ENCODE measurements at places on chromosomes 7 and 10.

DNA sequence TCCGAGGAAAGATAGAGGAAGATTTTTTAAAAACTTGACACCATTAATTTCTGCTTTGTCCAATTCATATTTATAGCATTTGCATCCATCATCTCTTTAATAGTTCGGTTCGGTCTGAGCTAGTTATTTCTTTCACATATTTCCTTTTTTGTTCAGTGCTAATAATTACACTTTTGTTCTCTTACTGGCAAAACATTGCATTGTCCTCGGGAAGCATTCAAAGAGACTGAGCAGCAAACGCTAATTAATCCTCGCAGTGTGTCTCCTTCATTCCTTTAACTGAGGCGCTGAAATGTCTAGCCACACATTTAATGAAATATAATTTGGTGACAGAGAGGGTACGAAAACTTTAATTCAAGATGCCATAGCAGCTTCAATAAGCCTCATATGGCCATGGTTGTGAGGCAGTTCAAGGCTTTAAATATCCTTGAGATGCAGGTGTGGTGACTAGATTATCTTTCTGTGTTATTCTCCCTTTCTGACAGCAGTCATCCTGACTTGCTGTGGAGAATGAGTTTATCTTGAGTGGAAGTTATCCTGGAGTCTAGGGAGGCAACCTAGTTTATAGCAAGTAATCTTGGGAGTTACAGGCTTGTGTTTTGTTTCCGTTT, 431.4 kb downstream of the SDK1 start:
- DNase-seq = no peak

GRCh38 chr7:151429560-151430331, 10.2 kb downstream of the CRYGN start:
- peak; percentile 42 for DNase-seq

- peak; percentile 62 for DNase-seq
Observed at GRCh38 chr10:88979153-88979562, 11.4 kb upstream of the FAS start.

- no peak for DNase-seq
Observed at GRCh38 chr10:128907155-128907941, 559.7 kb upstream of the MGMT start.

DNA sequence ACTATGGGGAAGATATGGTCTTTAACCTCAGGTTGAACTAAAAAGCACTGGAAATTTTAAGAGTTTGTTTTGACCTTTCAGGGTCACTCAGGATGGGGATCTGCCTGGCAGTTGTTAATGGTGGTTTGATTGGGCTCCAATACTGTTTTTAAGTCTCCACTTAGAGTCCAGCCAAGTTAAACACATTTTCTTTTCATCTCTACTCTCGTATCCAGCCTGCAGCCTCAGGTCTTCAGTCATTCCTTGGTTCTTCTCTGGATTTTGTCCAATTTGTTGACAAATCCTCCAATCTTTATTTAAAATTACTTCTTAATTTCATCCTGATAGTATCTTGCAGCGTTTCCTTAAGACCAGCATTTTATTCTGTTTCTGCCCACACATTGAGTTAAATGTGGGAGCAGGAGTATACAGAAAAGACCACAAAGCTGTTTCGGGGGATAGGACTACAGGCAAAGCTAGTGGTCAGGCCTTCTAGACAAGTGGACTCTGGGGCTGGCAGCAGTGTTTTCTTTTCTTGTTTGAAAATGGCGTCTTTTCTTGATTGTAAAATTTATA, 133.2 kb upstream of the INHBA start:
- no peak for DNase-seq

GRCh38 chr10:64320448-64320847, 799.2 kb downstream of the REEP3 start:
- no peak for DNase-seq

Data from LoVo (cell line).